ENCODE measurements at places on chromosomes 11 and 22.

GRCh38 chr11:89443361-89444322 is 47.5 kb downstream of the NOX4 start:
- DNase-seq: no peak

- DNase-seq: no peak
Measured at GRCh38 chr11:34475656-34476055, 36.9 kb downstream of the CAT start.

DNA sequence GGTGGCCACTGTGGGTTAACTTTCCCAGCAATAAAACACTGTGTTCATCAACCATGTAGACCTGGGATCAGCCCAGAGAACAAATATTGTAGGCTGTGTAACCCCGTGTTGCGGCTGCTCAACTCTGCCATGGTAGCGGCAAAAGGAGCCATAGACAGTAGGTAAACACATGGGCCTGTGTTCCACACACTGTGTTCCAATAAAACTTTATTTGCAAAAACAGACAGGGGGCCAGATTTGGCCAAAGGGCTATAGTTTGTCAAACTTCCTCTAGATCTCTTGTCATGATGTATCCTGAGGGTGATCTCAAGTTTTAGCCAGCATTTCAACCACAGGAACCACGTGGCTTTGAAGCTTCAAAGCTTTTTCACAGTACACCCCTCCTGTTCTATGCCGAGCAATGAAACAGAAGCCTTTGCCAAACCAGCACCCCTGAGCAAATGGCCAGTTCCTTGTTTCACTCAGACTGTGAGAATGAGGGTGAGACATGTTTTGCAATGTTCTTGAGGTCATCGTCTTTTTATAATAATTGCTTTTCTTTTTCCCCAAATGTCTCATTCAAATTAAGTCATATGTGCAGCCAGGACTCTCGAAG is 49.9 kb upstream of the FADD start:
- no peak for DNase-seq

DNA sequence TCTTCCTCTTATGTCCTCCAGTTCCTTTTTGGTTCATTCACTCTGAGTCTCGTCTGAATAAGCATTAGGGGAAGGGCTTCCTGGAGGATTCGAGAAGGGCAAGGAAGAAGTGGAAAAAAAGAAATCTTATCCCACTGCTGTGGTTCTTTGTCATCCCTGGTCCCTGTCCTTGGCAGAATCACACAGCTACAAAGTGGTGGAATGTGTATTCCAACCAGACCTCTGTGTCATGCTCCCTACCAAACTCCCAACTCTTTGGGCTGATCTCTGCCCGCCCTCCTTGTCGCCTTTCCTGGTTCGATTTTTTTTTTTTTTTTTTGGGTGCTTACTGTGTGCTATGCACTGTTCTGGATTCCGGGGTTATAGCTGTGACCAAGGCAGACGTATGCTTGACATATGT is 61.0 kb downstream of the TEAD1 start:
- no peak for DNase-seq

DNA sequence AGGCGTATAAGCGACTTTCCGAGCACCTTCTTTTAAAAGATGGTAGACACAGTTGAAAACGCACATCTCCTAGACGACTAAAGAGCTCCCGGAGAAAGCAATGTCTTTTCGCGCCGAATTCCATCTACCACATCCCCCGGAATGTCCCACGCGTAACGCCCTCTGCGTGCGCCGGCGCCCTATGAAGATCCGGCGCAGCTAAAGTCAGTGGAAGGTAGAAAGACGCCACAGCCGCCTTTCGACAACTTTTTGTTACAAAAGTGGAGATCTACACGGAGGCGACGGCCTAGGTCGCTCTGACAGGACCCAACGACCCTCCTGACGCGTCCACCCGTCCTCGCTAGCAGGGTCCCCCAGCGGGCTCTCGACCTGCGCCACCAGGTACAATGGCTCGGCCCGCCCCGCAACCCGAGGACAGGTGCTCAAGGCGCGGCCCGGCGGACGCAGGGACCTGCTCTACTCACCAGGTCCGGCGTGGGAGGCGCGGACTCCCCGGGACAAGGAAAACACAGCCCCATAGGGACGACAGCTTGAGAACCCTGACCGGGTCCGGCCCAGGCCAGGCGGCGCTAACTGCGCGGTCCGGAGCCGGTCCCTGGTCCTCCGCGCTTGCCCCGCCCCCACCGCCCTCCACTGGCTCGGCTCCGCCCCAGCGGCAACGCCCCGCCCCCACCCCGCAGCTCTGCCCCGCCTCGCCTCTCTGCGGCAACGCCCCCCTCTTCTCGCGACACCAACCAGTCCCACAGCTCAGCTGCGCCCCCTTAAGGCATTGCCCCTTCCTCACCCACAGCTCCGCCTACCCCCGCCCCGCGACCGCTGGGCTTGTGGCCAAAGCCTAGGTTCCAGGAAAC is at the start of gene SVIP:
Gene SVIP, minus strand, starts transcription at position 571 of the 851 bp plus-strand sequence. Its CDS starts 53 bp downstream, at position 518.
- DNase-seq: peak; percentile 95

DNA sequence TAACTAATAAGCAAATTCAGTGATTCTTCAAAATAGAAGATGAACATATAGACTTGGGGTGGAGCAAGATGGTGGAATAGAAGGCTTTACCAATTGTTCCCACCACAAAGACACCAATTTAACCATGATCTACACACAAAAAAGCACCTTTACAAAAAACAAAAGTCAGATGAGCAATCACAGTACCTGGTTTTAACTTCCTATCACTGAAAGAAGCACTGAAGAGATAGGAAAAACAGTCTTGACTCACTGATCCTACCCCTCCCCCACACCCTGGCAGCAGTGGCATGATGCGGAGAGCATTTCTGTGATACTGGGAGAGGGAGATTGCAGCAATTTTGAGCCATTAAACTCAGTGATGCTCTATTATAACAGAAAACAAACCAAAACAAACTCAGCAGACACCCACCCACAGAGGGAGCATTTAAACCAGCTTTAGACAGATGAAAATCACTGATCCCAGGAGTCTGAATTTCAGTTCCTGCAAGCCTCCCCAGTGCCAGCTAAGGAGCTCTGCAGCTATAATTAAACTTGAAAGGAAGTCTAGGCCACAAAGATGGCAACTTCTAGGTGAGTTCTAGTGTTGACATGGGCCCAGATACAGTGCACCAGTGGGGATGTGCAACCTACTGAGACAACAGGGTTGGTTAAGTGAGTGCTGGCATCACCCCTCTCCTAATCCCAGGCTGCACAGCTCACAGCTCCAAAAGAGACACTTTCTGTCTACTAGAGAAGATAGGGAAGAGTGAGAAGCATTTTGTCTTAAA is 161.8 kb upstream of the GRIA4 start:
- DNase-seq: no peak

GRCh38 chr22:21978564-21979386 is 3.8 kb downstream of the TOP3B start:
- DNase-seq: no peak

- no peak for DNase-seq
Measured at GRCh38 chr11:115739146-115739545, 234.9 kb upstream of the CADM1 start.

DNA sequence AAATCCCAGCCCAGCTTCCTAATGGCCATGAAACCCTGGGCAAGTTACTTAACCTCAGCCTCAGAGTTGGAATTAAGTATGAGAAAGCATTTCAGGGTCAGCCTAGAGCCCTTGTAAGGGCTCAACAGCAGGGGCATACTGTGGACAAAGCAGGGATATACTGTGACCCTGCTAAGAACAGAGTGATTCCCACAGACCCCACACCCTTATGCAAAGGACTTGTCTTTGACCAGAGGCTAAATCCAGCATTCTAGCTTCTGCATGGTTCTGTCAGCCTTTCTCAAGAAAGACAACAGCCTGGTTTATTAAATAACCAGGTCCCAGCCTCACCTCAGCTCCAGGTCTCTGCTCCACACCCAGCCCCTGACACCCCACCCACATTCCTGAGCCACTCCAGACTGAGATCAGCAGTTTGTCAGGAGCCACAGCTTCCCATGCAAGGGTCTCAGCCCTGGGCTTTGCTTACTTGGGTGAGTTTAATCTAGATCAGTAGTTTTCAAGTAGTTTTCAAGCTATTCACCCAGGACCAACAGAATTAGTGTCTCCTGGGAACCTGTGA is 69.2 kb downstream of the GALNT18 start:
- no peak for DNase-seq

DNA sequence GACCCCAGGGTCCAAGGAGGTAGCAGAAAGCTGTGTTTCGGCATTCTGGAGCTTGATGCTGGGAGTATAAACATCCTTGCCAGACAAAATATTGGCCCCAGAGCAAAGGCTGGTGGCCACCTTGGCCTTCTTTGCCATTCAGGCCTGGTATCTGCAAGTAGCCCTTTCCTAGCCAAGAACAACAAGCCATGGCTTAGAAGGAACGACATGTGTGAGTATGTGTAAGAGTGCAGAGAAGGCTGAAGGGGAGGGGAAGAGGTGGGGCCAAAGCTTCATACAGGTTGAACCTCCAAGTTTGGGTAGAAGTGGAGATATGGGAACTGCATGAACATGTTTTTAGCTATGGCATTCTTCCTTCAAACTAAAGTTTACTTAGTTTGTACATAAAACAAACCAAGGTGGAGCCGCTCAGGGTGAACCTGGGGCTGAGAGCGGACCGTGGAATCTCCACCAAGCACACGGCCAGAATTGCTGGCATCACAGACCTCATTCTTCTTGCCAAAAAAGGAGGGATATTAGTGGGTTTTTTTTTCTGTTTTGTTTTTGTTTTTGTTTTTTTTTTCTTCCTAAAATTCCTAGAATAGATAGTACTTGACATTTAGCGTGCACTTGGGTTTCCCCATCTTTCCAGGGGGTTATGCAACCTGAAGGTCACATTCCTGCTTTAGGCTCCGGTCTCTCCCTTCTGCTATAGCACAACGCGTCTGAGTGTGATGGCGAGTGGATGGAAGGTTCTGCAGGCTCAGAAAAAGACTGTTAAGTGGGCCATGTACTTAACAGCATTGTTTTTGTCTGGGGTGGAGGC is 70.9 kb downstream of the ADAMTS15 start:
- DNase-seq: no peak

DNA sequence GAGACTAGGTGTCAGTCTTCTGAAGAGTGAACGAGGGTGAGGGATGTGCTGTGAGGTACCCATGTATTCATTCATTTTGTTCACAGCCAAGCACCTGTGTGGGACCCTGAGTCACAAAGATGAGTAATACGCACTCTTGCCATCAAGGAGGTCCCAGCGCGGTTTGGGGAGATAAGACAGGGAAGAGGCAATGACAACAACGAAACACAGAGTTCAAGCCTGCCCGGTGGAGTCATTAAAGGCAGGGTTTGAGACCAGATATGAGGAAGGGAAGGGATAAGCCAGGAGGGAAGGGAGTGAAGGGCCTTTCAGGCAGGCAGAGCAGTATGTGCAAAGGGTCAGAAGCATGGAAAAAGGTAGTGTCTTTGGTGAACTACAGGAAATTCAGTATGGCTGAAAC is 4.6 kb downstream of the DCHS1 start:
- no peak for DNase-seq

GRCh38 chr22:36659762-36660509 is 43.6 kb downstream of the CACNG2 start:
- peak; percentile 5 for DNase-seq

DNA sequence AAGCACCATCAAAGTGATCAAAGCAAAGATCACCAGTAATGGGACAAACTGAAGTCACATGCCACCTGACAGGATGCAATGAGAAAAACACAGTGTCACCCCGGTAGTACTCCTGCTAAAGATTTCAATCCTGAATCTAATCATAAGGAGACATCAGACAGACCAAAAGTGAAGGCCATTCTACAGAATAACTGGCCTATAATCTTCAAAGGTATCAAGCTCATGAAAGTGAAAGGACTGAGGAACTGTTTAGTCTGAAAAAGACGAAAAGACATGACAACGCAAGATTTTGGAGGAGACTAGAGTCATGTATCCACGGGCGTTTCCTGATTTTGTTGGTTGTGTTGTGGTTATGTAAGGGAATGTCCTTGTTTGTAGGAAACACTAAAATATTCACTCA is 42.4 kb upstream of the TSKU start:
- DNase-seq: no peak

DNA sequence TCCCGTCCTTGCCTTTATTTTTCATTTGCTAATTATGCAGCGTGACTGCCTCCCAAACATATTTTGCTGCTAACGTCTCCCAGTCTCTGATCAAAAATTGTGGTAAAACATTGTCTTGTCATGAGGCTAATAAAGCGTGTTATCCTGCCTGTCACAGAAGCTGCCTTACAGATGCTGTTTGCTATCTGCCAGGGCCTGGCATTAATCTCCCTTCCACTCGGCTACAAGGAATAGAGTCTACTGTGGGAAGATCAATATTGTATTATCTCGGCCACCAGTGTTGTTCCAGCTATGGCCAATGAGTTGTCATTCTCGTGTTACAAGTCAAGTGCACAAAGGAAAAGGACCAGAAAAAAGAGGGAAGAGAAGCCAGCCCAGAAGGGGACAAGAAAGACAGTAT is 100.3 kb downstream of the SEZ6L start:
- no peak for DNase-seq

- DNase-seq: no peak
Measured at GRCh38 chr11:15851051-15851498, 505.3 kb downstream of the SOX6 start.

DNA sequence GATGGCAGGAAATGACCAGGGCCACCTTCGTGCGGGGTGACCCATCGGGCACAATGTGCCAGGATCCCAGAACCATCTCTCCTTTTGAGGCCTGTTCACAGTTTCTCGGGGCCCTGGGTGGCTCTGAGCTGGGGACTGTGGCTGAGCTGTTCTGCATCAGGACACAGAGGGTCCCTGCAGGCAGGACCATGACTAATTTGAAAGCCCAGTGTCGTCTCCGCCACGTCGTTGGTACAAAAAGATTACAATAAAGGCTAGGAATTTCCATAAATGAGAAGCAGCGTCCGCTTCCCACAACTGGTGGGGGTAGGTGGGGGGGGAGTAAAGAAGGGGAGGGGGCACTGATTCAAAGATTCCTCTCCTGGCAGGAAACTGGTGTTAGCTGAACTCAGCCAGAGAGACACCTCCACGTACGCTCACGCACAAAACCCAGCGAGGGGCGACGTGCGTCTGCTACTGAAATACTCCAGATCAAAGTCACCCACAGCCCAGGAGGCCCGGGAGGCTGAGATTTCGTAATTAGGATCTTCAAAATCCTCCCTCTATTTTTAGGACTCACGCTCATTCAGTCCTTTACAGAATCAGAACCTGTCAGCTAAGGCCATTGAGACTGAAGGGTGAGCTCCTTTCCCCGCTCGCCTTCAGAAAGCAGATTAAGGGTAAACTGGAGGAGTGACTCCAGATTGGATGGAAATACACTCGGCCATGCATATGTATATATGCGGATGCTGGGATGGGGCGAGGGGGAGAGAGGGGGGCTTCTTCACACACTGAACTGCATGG is 11.0 kb downstream of the MN1 start:
- DNase-seq: no peak

DNA sequence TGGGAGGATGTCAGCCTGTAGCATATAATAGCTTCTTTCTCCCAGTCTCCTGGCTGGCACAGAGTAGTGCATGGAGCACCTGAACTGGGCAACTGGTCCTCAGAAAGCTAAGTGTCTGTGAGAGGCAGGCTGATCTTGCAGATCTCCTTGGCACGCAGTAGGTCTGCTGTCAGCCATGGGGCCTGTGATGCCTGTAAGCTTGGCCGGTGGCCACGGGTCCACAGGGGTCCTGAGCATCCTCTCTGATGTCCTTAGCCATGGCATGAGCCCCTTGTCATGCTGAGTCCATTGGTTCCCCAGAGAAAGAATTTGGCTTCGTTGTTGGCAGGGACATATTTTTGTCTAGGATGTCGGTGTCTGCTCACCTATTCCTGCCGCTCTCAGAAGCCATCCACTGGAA is 25.0 kb downstream of the AMPD3 start:
- no peak for DNase-seq

GRCh38 chr22:24271386-24271854 is 789 bp downstream of the SPECC1L start:
- DNase-seq: no peak

- peak; percentile 58 for DNase-seq
Measured at GRCh38 chr22:28855355-28856094, 27.8 kb upstream of the ZNRF3 start.
